ENCODE measurements at places on chromosomes 7 and 10.
A peak's percentile ranks its signal among the peaks of the same experiment; 100 is the strongest.

DNA sequence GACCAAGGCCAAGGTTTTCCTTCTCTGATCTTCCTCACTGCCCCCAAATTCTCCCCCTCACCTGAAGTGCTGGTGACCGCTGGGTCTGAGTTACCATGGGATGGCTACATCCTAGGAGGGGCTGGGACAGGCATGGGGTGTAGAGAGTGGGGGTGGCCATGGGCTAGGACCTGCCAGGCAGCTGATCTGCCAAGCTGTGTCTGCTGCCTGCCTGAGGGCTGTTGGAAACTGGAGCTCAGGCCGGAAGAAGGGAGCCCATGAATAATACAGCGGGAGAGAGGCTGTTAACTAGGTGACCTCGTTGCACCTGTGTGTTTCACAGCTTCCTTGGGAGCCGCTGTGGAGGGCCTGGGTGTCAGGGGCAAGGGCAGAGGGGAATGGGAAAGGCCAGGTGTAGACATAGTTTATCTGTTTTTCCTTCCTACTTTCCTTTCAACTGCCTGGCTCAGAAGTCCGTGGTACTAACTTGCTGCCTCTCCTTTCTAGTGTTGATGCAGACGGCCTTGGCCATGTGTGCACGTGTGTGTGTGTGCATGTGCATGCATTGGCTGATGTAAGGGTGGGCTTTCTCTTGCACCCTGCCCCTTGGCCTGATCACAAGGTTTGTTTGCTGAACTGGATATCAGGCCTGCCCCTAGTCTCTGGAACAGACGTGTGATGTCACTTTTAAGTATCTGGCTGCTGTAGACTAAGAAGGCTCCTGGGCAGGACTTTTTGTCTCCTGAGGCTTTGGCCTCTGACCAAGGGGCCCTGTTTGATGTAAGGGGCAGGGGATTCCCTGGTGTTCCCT, 11.9 kb downstream of the CDH23 start:
- no peak for DNase-seq

DNA sequence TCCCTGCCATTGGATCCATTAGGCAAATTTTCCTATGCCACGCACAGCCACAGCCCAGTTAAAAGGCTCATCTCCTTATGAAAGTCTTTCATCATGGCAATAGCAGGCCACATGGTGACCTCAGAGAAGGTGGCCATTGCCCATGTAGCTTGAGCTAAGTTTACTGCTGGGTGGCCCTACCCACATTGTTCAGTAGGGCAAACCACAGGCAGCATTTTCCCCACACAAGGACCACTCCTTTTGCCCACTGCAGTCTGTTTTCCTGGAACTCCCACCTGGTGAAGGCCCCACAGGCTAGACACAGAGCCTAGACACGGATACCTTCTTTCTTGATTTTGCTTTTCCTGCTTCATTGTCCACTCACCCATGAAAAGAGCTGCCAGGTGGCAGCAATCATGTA, 101.5 kb upstream of the NPVF start:
- no peak for DNase-seq

DNA sequence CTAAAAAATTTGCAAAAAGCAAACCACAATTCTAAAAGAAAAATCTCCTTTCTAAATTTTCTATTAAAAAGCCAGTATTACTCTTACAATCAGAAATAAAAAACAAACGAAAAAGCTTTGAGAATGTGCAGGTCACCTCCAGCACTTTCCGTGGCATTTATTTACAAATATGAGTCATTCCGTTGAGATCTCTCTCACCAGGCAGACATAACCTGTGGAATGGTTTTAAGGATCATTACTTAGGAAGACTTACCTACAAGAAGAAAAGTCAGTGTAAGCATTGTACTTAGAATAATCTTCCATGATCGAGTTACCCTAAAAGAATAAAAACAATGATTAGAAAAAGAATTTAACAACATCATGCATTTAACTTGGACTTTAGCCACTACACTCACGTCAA, 3.3 kb downstream of the SUN3 start:
- DNase-seq = no peak

- DNase-seq = peak; percentile 42
Measured at GRCh38 chr7:14691597-14692203, 210.9 kb downstream of the DGKB start.

DNA sequence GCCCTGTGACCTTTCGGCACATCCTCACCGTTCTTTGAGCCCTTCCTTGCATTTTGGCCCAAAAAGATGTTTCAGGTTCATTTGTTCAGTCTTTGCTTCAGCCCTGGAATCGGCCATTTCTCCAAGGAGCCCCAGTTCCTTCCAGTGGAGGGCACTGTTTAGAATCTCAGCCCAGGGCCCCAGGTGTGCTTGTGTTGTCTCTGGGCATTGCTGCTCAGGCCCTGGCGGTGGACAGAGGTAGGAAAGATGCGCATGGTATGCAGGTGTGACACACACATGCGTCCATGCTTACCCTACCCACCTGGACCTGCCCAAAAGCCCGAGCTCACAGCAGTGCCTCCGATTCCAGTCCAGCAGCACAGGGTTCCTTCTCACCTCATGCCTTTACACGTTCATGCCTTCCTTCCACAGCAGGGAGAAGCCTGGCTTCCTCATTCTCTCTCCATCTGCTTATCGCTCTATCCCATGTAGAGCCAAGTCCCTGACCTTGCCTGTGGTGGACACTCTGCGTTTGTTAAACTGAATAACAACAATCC, 70.6 kb downstream of the LHPP start:
- DNase-seq = no peak

DNA sequence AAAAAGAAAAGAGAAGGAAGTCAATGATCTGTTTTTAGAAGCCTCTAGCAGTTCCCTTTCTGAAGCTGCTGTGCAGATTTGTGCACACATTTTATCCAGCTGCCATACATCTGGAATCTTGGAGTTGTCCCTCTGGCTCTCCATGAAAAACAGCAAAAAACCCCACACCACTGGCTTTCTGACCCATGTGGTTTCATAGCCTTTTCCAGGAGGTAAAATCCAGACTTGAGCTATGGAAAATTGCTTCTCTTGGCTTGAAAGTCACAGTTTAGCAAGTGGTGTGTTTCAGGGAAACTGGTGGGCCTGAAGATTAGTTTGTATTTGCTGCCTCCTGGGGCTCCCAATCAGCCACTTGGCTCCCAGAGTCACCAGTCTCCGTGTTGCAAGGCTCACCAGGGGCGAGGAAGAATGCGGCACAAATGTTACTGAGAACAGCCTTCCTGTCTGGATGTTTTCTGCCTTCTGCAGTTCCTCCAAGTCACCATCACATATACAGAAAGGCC, 50.1 kb upstream of the ADRB1 start:
- DNase-seq = no peak

DNA sequence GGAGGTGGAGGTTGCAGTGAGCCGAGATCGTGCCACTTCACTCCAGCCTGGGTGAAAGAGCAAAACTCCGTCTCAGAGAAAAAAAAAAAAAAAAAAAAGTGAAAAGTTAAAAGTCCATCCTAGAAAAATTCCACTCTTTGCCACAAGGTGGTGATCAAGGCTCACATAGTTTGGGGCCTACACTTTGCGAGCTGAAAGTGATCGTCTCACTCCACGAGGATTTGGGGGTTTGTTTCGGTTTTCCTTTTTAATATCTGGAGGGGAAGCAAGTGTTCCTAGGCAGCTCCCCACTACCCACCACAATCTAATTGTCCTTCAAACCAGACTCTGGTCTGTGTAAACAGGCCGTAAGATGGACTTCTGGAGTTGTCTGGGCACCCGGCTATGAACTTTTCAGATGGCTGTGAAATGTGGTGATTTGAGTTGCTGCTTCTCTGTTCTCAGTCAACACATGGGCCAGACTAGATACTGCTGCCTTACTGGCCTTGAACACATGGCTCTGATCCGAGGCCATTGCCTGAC, 27.1 kb downstream of the PRLHR start:
- peak; percentile 68 for DNase-seq

DNA sequence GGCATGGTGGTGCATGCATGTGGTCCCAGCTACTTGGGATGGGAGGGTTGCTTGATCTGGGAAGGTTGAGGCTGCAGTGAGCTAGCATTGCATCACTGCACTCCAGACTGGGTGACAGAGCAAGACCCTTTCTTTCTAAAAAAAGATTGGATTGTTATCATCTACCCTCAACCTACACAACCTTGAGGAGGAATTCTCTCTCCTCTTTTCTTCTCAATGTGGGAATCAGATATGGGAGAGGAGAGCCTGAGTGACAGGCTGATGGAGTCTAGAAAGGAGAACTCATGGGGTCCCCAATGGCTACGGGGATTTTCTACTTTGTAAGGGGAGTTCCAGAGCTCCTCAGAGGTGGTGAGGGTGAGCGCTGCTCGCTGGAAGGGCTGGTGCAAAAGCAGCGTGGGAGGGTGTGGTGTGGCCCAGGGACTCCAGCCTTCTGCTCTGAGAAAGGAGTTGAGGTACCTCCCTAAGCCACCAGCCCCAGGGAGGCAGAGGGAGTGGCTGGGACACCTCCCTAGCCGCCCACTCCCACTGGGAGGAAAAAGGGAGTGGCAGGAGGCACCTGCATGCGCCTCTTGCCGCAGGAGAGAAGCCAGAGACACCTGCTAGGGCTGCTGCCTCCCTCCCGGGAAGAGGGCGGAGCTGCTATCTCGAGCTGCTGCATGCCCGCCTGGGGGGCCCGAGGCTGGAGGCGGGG, 48.4 kb downstream of the GATA3 start:
- DNase-seq = no peak

GRCh38 chr7:70346844-70347462, 748.7 kb downstream of the AUTS2 start:
- no peak for DNase-seq

DNA sequence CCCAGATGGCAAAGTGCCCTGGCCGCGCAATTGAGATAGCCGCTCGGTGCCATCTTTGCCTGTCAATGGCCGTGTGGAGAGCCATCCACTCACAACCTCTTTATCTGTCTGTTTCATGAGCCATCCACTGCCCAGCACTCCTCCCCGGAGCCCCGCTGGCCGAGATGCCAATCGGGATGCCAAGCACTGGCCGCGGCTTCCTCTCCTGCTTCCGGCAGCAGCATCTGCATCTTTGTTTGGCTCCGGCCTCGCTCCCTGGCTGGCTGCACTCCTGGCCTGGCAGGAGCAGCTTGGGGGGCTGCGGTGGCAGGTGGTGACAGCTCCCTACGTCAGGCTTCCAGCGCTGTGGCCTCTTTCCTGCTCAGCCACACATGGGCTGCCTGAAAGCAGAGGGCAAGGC, 231.7 kb downstream of the USP6NL start:
- no peak for DNase-seq

GRCh38 chr10:35056686-35057085, 33.5 kb downstream of the CUL2 start:
- DNase-seq = no peak

DNA sequence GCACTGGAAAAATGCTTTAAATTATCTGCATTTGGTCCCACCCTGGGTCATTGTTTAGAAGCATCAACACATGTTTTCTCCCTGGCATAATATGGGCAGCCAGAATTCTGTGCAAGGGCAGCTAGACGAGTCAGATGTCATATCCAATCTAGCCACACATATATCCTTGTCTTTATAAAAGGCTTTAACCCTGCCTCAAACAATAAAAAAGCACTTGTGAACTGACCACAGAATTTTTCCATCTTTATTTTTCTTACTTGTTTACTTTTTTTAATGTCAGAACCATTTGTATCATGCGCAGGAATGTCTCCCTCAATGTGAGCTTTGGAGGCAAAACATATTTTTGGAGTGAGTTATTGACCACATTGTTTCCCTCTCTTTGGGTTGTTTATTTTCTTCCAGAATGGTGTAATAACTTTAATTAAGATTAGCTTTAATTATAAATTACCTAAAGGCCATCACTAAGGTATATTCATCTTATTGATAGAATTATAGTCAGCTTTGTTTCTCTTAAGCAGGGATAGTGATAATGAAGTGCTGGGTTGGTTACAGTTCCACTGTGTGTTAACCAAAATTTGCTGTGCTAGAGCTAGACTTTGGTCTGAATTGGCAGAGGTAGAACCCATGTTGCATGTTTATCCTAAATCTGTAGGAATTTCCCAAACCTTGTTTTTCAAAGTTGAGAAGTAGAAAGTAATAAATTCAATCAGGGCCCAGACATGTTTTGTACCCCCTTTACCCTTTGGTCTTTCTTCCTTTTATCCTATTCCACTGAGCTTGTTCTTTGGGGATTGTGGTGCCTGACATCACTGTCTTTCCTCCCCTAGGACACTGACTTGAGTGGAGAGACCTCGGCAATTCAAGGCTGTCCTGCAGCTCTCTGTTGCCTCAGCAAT, 1078.4 kb downstream of the KCNMA1 start:
- no peak for DNase-seq

GRCh38 chr10:53489335-53490182, 717.0 kb upstream of the MBL2 start:
- no peak for DNase-seq

DNA sequence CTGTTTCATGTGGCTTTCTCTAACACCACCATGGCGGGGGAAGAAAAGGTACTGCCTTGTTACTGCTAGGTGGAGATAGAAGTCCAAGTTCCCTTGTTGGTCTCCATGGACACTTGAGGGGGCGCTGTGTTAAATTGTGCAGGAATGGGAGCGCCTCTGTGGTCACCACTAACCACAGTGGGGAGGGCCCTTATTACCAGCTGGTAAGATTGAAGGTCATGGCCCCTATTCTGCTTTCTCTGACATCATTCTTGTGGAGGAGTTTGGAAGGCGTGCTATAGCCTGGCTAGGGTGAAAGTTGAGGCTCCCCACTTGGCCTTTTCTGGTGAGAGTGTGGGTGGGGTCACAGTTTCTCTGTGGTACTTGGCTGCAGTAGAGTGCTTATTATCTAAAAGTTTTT, 14.9 kb upstream of the MXI1 start:
- DNase-seq = no peak

DNA sequence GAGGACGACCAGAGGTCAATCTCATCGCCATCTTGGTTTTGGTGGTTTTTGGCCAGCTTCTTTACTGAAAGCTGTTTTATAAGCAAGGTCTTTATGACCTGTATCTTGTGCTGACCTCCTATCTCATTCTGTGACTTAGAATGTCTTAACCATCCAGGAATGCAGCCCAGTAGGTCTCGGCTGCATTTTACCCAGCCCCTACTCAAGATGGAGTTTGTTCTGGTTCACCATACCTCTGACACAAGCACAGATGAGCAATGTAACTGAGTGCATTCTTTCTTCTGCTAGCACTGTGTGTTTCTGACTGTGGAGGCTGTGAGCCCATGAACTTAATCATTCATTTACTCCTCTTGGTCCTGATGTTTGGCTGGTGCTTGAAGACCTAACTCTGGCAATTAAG, 794.5 kb upstream of the CELF2 start:
- DNase-seq = no peak

GRCh38 chr10:104316321-104317099, 21.8 kb downstream of the ITPRIP start:
- no peak for DNase-seq

DNA sequence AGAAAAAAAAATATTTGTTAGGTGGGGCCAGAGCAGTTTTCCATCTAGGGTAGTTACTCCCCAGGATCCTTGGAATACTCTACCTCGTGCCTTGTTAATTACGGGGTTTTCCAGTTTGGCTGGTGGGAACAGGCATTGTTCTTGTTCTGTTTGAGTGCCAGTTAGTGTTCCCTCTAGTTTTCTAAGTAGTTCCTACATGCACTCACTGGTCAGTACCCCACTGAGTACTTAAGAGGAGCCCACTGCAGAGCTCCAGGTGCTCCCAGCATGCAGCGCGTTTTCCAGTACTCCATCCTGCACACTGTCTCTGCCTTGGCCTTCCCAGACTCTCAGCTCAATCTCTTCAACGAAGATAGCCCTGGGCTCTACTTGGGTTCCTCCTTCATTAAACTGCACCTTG, 58.0 kb downstream of the AHCYL2 start:
- DNase-seq = no peak

GRCh38 chr7:37277513-37277912, 171.2 kb downstream of the ELMO1 start:
- no peak for DNase-seq

GRCh38 chr10:733086-733485, 43.6 kb upstream of the DIP2C start:
- no peak for DNase-seq

- no peak for DNase-seq
Measured at GRCh38 chr7:79610748-79611304, 157.4 kb upstream of the MAGI2 start.
